ENCODE measurements at places on chromosomes 6 and 20.

DNA sequence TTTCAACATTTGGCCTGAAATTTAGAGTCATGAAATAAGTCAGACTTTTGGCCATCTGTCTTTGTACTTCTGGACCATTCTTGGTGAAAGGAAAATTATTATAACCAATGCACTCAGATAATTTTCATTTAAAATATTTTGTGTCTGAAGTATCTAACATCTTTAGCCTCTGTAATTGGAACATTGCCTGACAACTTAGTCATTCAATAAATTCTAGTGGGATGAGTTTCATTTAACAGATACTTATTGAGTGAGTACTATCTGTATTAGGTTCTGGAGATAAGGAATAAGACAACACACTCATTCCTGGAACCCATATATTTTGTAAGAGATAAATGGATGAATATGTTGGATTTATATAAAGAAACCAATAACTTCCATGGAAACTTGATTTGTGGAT is 536.0 kb downstream of the BCKDHB start:
- DNase-seq, result no peak

DNA sequence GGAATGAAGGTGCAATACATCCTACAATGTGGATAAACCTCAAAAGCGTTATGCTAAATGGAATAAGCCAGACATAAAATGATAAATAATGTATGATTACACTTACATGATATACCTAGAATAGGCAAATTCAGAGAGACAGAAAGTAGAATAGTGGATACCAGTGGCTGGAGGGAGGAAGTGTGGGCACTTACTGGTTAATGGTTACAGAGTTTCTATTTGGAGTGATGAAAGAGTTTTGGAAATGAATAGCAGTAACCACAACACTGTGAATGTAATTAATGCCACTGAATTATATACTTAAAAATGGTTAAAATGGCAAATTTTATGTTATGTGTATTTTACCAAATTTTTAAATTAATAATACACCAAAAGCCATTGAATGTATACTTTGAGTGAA is 71.4 kb upstream of the CST7 start:
- no peak for DNase-seq

GRCh38 chr6:36028088-36028876 is 674 bp downstream of the MAPK14 start:
- no peak for DNase-seq

DNA sequence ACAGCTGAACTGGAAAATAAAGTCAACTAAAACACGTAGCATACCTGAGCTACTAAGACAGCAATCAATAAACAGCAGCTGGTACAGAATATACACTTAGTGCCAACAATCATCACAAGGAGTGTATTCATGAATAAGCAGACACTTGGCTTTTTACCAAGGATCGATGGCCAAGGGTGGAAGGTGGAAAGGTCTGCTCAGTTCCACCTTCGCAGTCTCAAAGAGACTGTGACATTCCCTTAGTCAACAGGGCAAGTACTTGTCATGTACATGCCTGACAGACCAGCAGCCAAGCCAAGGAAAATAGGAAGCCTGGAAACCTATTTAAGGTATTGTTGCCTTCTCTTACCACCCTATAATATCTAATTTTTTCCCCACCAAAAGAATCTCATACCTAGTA is 21.4 kb downstream of the HBS1L start:
- DNase-seq, result no peak

- no peak for DNase-seq
Observed at GRCh38 chr6:35177596-35177995, 36.2 kb upstream of the SCUBE3 start.

DNA sequence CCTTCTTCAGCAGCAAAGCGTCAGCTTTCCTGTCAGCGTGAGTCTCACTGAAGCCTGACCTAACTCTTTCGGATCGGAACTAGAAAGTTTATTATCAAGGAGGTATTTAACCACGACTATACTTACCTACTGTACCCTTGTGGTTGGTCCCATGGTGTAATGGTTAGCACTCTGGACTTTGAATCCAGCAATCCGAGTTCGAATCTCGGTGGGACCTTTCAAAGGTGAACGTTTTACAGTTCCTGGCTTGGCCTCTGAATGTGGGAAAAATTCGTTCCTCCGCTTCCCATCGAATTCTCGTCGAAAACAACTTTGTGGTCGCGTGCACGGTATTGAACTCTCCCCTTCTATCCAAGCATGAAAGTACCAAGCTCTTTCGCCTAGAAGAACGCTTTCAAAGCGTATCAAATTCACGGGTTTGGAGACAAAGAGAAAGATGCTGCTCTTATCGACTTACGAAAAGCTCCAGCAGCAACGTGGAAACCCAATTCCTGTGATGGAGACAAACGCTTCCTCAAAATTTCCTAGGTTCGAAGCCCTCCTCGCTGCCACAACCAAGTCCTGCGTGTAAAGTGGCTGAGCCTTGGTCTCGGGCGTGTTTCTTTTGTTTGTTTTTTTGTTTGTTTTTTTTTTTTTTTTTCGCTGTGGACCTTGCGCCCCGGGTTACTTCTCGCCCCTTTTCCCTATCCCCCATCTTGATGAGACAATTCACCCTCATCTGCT is 63.7 kb downstream of the GPX5 start:
- no peak for DNase-seq

GRCh38 chr6:95923518-95923917 is 92.3 kb upstream of the FUT9 start:
- DNase-seq, result no peak

- no peak for DNase-seq
Observed at GRCh38 chr20:16147216-16147615, 426.0 kb downstream of the KIF16B start.

DNA sequence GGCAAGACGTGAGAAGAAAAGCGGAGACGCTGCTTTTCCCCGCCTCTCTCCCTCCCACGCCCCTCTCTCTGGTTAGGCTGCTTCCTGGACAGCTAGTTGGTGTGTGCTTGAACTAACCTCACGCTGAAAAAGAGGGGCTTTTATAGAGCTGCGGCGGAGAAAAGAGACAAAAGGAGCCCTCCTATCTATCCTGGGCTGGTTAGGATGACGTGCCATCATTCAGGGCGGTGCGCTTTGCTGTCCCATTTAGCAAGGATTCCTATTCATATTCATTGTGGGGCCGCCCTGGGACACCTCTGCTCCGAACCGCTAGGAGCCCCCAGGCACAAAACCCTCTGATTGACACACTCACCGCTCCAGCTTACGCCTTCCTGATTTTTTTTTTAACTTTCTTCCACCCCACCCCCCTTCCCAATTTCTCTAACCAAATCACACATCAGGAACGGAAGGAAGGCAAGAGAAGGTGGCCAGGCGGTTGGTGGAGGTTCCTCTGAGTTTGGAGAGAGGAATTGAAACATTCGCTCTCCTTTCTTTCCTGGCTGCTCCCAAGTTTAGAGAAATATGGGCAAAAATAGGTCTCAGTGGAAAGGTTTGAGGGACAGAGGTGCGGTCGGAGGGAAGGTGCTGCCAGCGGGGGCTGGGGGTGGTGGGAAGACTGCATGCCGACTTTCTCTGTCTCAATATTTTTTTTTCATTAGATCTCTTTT is at the start of gene OLIG3:
TSS of gene OLIG3 (minus strand) at position 114 of the 707 bp plus-strand sequence. CDS start 224 bp downstream, outside the sequence.
- no peak for DNase-seq

Measured in esophagus squamous epithelium (tissue), 5 donors.